ENCODE measurements at places on chromosomes 3 and 15.
A peak's percentile ranks its signal among the peaks of the same experiment; 100 is the strongest.

GRCh38 chr3:15924914-15925313, 127.1 kb upstream of the ANKRD28 start:
- DNase-seq: no peak

- DNase-seq: no peak
Measured at GRCh38 chr3:125003859-125004595, 51.8 kb downstream of the HEG1 start.

GRCh38 chr15:64694816-64695215, 80.6 kb downstream of the RBPMS2 start:
- DNase-seq: no peak

DNA sequence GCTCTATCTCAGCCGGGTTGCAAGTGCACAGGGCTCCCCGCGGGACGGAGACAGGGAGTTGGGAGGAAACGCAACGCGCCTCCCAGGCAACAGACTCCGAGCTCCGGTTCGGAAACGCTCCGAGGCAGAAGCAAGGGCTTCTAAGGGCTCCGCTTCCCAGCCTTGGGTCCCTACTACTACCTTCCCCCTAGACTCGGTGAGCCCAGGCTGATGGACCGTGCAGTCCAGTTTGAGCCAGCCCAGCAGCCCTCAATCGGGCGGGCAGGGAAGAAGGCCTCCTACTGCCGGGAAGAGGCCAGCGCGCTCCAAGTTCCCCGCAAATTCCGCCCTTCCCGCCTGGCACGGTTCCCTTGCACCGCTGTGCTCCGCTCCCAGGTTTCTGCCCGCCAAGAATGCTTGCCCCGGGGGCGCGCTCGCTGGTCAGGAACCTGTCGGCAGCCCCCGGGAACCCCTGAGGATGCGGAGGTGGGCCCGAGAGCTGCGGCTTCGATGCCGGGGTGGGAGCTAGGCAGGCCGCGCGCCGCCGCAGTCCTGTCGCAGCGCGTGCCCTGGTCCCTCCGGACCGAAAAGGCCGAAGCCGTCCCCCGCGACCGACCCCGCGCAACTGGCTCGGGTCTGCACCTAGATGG, 728 bp downstream of the TRANK1 start:
- DNase-seq: peak; percentile 71

GRCh38 chr3:177385186-177385585, 187.9 kb upstream of the TBL1XR1 start:
- DNase-seq: no peak

DNA sequence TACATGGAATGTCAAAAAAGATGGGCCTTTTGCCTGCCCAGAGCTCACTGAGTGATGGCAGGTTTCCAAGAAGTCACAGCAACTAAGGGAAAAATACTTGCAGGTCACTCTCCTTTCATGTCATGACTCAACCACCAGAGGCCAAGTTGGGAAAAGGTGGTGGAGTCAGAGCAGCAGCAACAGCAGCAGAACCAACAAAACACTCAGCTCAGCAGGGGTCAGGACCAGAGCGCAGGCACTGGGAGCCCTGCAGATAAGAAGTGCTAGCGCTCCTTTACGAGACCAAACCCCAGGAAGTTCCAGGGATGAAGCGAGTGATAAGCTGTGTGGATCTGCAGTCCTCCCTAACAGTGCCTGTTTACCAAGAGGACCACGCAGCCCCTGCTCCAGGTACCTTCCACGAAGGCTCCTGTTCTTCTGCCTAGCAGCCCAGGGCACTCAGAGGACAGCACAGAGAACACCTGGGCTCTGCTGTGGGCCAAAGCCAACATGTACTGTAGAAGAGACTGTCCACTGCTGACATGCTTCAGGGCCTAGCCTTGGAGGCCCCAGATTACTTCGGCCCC, 26.0 kb downstream of the POC1A start:
- DNase-seq: no peak

DNA sequence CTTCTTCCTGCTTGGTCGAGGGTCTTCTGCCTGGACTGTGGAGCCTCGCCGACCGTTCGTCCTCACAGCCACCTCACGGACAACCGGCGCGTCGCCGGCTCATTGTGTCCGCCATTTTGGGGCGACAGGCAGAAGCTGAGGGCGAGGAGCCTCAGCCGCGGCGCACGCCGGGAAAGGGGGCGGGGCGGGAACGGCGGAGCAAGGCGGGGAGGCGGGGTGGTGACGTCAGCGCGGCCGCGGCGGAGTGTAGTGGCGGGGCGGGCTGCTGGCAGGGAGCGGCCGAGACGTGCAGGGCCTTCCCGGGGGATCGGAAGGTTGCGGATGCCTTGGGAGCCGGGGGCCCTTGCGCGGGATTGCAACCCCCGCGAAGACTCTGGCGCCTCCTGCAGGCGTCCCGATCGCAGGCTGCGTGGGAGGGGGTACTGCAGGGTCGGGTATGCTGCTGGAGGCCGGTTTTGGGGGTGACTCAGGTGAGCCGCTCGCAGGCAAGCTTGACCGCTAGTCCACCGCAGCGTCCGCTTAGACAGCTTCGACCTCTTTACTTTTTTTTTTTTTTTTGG, at the start of gene WDR82:
TSS of gene WDR82 (minus strand) at position 140 of the 560 bp plus-strand sequence. CDS start 288 bp downstream, outside the sequence.
- peak; percentile 99 for DNase-seq

GRCh38 chr15:26771168-26771567, 1.7 kb downstream of the GABRB3 start:
- DNase-seq: no peak

GRCh38 chr3:44359146-44359751, 20.7 kb downstream of the TCAIM start:
- DNase-seq: no peak

- no peak for DNase-seq
Measured at GRCh38 chr3:177694316-177694715, 497.0 kb upstream of the TBL1XR1 start.

DNA sequence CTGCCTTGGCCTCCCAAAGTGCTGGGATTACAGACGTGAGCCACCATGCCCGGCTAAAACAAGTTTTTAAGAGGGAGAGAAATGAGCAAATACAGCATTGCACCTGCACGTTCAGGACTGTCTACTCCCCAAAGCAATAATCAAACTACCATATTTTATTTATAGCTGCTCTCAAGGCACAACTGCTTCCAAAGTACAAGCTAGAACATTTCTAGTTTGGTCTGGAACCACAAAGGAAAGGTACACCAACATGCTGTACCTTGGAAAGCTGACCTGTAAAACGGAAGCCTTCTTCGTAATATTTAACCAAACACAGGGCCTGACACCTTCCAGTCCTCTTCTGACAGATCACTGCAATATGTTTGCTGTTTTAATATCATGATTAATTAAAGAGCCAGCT, 14.5 kb upstream of the VGLL4 start:
- no peak for DNase-seq

DNA sequence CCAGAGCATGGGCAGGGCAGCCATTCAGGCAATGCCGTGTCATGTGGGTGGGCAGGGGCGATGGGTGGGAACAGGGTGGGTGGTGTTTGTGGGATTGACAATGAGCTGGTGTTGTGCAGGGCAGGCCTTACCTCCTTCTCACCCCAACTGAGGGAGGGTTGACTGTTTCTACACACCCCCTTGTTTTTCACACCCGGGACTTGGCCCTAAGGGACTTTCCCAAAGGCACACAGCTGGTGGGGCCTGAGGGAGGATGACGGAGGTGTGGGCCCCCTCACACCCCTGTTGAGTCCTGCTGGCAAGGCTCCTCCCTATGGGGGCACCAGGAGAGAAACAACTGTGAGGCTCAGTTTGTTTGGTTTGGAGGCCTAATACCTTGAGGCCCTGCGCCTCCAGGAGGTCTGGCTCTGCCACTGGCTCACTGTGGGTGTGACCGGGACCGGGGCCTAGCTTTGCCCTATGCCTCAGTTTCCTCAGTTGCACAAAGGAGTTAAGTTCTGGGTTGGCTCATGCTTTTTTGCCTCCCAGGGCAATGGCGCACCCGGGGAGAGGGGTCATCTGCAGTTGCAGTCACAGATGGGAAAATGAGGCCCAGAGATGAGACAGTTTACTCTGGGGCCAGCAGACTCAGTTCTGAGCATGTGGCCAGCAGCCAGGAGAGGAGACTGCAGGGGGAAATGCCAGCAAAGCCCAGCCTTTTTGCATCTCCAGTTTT, 5.1 kb upstream of the DNAH1 start:
- DNase-seq: peak; percentile 66

DNA sequence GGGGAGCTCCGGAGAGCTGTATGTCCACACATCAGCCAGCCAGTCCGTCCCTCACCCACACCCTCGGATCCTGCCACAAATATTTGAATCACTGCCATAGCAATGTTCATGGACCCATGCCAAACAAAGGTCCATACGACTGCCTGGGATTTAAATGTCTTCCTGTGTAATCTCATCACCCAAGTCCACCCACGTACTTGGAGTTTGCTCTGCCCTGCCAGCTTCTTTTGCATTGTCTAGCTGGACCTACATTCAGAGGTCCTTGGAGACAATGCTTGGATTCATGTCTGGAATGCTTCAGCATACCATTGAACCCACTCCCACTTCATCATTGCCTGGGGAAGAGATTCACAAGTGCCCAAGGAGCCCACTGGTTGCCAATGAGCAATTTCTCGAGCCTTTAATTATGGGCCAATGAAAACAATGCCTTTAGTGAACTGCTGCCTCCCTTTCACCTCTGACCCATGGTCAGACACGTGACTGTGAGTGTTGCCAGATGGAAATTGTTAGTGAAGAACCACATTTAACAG, 90.4 kb upstream of the PHLDB2 start:
- no peak for DNase-seq

DNA sequence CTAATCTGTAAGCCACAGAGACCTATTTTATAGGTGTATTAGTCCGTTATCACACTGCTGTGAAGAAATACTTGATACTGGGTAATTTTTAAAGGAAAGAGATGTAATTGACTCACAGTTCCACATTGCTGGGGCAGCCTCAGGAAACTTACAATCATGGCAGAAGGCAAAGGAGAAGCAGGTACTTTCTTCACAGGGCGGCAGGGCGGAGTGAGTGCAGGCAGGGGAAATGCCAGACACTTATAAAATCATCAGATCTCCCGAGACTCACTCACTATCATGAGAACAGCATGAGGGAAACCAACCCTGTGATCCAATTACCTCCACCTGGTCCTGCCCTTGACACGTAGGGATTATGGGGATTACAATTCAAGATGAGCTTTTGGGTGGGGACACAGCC, 108.7 kb downstream of the GALK2 start:
- DNase-seq: no peak

GRCh38 chr15:39204031-39204430, 376.8 kb upstream of the THBS1 start:
- no peak for DNase-seq

- no peak for DNase-seq
Measured at GRCh38 chr3:134721214-134721613, 70.4 kb upstream of the KY start.

- no peak for DNase-seq
Measured at GRCh38 chr15:80556694-80557367, 138.3 kb upstream of the ABHD17C start.

DNA sequence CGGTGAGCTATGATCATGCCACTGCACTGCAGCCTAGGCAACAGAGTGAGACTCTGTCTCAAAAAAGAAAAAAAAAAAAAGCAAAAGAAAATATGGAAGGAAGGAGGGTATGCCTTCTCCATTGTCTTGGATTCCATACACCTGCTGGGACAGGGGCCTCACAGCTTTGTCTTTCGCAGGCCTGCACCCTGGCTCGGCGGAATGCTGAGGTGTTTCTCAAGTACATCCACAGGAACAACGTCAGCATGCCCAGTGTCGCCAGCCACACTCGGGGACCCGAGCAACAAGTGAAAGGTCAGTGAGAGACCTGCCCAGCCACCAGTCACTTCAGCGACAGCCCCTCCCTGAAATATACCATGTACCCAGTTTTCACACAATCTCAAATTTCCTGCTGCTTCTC, 288.5 kb upstream of the UMPS start:
- DNase-seq: no peak

- no peak for DNase-seq
Measured at GRCh38 chr3:115788921-115789470, 165.7 kb downstream of the GAP43 start.

DNA sequence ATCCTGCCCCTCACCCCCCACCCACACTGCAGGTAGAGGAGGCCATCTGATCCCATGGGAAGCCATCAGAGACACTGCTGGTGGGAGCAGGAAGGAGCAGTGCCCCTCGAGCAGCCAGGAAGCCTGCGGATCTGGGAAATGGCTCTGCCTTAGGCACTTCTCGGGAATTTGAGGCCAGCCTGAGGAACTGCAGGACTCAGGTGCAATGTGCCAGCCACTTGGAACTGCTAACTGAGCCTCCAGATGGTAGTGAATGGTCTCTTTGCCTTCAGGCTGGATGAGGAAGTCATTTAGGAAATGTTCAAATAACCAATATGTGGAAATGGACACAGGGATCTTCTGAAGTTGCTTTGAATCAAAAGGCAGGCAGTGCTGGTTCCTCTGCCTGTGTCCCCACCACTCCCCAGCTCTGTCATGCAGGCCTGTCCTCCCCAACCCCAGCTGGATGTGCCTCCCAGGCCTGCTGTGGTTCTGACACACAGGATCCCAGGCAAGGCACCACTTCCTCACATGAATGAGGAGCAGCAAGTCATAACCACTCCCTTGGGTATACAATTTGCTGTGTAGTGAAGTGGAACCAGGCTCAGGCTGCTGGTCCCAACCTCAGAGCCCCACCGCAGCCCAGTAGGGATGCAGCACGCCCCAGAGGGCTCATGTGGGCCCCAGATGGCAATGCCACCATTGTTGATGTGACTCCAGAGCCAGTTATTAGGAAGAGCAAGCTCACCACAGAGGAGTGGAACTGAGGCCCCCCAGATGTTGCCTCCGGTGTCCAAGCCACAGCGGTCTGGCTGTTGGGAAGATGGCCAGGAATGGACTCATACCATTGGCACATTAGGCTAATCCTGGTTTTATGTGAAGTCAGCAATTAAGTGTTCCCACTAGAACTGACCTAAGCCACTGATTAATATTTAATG, 46.5 kb upstream of the LIMD1 start:
- DNase-seq: no peak

DNA sequence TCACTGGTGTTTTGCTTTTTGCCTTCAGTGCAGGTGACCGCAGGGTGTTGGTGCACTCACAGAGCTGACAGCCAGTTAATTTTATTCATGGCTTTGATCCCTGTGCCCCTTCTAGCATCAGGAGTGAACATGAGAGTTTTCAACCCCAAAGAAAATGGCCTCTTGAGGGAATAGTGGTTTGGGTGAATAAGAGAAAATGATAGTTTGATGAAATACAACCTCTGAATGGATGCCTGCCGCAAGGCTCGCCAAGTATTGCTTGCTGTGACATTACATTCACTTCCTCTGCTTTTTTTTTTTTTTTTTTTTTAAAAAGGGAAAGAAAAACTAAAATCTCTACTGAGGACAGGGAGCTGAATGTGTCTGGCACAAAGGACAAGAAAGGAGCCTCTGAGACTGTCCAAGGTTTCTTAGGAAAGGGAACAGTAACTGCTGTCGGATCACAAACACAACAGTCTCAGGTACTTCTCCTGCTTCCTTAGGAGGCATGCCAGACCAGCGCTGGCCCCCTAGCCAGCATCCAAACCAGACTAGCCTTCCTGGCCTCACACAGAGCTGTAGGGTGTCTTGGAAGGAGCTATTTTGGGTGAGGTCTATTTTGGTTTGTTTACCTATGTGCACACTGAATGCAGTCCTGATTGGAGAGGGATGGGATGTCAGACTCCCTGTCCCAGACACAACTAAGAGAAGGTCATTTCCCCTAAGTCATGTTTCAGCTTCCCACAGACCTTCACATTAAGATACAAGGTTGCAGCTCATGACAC, 29.0 kb downstream of the CCDC80 start:
- no peak for DNase-seq

- DNase-seq: no peak
Measured at GRCh38 chr3:184300378-184300720, 1.3 kb downstream of the PSMD2 start.
